ENCODE measurements at places on chromosomes 6 and 20.

- no peak for DNase-seq
Observed at GRCh38 chr6:18613319-18613925, 226.3 kb downstream of the RNF144B start.

GRCh38 chr6:95572098-95572497 lies 5.2 kb upstream of the MANEA start:
- peak; percentile 81 for DNase-seq

GRCh38 chr20:45016089-45016671 lies 49.9 kb downstream of the STK4 start:
- no peak for DNase-seq

- no peak for DNase-seq
Observed at GRCh38 chr6:79420054-79420453, 117.2 kb downstream of the LCA5 start.

DNA sequence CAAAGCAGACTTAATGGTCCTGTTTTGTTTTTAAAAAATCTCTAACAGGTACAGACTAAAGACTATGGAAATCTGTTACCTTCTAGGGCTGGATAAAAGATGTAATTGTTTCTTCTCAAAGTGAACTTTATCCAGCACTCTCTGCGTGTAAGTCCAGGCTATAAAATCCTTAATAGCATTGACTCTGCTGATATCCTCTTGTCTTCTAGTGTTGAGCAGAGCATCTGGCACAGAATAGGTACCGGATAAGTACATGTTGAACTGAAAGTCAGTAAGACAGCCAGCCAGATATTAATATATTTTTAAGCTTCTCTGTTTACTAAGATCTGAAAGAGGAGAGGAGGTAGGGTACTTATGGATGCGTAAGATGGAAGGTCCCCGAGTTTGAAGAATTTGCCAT lies 262.3 kb downstream of the TBC1D7 start:
- no peak for DNase-seq
